ENCODE measurements at places on chromosomes 3 and 15.

- no peak for DNase-seq
Observed at GRCh38 chr3:56404884-56405283, 63.4 kb downstream of the ERC2 start.

- no peak for DNase-seq
Observed at GRCh38 chr15:66212563-66212921, 41.0 kb downstream of the MEGF11 start.

- DNase-seq, result no peak
Observed at GRCh38 chr3:104887069-104887468, 479.6 kb upstream of the ALCAM start.

DNA sequence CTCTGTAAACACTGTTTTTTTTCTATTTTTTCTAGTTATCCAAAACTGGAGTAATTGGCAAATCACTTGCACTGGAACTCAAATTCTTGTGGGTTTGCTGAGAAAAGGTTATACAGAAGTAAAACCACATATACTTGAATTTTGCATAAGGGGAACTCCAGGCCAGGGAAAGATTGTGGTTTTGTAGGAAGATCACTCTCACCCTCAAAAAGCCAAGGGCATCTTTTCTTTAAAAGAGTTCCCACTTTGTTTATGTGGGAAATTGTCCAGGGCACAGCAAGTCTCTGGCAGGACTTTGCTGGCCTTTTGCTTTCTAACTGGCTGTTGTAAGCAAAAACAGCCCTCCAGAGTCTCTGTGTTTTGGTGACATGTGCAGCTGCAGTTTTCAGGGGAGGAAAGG, 340.3 kb upstream of the RBMS3 start:
- no peak for DNase-seq

DNA sequence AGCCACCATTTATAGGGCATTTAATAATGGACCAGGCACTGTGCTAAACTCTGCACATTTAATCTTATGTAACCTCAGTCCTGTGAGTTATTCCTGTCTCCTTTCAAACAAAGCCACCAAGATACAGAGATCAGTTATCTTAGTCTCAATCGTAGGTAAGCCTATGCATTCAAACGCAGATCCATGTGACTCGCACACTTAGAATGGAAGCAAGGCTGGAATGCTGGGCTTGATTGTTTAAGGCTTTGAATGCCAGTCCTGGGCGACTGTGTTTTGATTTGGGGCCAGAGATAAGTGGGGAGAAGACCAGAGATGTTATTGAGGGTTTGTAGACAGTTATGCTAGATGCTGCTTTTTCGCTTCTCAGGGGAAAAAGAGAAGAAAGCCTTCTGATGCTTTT, 22.2 kb downstream of the MED12L start:
- DNase-seq, result no peak

GRCh38 chr15:69991551-69991980, 106.2 kb downstream of the TLE3 start:
- no peak for DNase-seq

DNA sequence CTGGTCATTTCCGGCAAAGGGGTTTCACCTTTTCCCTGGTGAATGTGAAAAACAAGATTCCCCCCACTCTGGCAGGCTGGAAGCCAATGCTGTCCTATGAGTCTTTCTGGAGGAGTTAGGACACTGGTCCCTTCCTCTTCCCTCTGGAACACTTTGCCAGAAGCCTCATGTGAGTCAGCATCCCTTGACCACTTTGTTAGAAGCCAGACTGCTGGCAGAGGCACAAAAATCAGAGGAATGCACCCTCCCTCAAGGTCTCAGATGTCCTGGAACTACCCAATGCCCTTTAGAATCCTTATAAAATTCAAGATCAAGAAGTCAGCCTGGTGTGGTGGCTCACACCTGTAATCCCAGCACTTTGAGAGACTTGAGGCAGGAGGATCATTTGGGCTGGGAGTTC, 26.6 kb downstream of the ITGB5 start:
- DNase-seq, result no peak

DNA sequence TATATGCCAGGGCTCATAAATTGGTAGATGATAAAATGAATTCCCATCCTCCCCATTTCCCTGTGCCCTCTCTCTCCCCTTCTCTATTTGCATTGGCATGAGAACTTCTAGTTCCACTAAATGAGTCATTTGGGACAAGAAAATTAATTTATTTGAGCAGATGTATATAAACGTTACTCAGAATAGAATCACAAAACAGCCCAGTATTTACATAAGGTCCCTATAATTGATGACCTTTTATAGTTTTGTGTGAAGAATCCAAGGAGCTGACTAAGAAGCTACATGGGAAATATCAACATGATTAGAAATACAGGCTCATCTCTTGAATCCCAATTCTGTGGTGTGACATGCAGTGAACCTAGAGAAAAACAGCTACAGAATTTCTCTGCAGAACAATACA, 617.7 kb upstream of the NR2F2 start:
- DNase-seq, result no peak

- DNase-seq, result no peak
Observed at GRCh38 chr3:79994397-79994796, 226.6 kb upstream of the ROBO1 start.

DNA sequence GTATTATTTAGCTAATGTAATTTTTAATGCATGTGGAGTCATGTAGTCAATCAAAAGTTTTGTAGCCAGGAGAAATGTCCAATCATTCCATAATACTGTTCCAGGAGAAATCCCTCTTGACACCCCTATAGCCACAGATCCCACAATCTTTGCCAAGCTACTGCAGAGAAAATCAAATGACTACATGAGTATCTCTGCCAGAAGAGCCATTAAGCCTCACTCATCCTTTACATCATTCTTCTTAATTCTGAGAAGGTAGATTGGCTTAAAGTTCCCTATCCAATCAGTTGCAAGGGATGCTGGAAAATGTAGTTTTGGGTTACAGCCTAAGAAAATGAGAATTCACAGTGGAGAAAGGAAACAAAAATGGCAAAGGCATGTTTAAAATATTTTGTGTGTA, 502.1 kb downstream of the ZBBX start:
- DNase-seq, result no peak

- no peak for DNase-seq
Observed at GRCh38 chr3:170705131-170705530, 119.3 kb upstream of the SLC7A14 start.

DNA sequence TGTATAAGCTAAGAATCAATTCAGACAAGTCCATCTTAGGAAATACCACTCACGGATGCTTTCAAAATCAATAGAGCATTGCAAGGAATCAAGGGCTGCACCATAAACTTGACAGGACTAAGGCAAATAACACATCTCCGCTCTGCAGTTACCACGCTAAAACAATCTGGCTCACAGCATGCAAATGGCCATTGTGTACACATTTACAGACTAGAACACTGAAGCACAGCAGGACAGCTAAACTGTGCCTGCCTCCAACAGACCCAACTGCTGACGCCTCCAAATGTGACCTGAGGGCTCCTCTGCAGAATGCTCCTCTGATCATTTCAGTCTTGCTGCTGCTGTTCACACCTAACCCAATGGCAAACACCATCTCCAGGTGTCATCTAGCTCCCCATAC, 104.3 kb downstream of the MEX3B start:
- peak; percentile 16 for DNase-seq

DNA sequence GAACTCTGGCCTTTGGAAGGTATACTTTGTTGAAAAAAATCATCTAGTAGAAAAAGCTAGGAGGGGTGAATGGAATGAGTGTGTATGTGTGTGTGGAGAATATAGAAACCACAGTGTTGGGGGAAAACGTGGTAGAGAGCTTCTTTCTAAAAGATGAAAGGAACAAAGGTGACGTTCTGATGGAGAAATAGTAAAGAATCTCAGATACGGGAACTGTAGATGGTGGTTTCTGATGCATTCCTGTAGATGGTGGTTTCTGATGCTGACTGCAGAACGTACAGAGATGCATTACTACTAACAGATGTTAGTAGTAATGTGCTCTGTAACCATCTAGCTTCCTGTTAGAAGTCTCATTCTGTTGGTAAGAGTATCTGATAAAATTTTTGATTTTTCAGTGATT, 60.2 kb downstream of the VPS8 start:
- DNase-seq, result no peak

GRCh38 chr3:194423317-194423716, 24.3 kb upstream of the GP5 start:
- DNase-seq, result no peak

DNA sequence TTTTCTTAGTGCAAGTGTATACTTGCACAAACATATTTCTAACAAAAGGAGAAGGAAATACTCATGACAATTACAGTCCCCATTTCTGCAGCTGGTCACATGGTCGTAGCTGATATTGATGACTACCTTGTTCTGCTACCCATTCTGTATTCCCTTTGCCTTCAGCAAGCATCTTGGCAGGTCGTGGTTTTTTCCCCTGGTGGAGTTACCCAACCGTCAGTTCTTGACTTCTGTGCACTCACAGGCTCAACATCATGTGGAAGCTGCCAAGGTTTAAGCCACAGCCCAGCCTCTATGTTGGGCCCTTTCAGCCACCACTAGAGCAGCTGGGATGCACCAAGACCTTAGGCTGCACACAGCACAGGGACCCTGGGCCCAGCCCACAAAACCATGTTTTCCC, 56.1 kb downstream of the VGLL3 start:
- DNase-seq, result no peak

DNA sequence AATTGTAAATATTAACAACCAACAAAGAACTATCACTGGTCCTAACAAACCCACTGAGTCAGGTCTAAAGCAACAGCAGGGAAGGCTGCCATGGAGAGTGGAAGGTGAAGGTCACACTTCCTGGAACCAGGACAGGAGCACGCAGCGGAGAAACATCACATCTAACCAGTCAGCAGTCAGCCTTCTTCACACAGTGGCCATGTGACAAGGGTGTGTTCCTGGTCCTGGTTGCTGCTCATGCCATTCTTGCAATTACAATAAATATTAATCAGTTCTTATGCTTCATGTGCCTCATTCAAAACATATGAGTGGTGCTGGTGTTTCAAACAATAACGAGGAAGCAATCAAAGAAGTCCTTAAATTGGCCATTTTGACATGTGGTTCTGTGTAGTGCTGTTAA, 162.8 kb downstream of the ARRDC4 start:
- DNase-seq, result no peak

DNA sequence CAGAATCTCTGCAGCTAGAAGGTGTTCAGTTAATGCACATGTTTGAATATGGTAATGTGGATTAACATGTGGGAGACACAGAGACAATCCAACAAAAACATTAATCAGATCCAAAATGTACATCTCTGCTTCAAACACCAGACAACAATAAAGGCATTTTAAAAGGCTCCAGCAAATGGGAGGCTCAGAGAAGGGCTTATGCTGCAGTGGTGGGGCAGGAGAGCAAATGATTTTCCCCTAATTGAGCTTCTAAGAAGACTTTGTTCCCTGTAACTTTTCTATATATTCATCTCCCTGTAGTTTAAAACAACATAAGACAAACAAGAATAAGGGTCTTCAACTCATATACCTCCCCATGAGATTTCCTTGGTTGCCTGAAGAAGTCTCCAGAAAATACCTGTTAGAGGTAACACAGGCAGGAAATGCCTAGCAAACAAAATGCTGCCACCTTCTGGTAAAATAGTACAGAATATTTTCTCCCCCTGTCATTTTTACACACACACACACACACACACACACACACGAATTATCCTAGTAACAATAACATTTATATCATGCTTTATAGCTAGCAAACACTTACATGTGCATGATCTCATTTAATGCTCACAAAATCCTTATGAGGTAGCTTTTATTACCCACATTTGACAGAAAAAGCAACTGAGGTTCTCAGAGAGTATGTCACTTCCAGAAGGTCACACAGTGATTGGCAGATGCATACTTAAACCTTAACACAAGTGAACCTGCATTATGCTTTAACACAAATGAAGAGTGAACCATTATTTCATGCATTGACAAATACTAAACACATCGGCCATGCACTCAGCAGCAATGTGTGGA, 123.4 kb upstream of the MB21D2 start:
- no peak for DNase-seq

Data from HEK293T (cell line).